G401 (cell line): ENCODE measurements at places on chromosomes 16 and 17.

DNA sequence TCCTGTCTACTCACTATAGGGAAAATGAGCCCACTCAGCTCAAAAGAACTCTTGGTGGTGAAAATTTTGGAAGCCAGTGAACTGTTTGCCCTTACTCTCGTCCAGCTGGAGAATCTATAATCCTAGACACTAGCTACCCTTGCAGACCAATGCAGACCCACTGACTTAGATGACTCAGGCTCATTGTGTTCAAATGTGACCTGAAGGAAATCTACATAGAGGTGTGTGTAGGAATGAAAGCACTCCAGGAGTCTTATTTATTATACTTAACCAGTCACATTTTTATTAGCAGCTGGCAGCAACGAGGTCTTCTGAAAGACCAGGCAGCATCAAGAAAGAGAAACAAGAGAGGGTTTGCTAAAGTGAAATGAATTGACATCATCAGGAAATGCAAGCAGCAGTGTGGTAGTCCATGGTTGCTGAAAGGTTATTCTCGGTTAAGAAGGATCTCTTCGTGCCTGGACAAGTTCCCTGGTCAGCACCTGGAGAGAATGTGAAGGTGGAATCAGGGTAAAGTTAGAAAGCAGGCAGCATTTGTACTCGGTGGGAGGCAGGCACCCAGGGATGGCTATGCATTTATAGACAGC lies 1.4 kb downstream of the KRTAP29-1 start:
- no peak for DNase-seq

DNA sequence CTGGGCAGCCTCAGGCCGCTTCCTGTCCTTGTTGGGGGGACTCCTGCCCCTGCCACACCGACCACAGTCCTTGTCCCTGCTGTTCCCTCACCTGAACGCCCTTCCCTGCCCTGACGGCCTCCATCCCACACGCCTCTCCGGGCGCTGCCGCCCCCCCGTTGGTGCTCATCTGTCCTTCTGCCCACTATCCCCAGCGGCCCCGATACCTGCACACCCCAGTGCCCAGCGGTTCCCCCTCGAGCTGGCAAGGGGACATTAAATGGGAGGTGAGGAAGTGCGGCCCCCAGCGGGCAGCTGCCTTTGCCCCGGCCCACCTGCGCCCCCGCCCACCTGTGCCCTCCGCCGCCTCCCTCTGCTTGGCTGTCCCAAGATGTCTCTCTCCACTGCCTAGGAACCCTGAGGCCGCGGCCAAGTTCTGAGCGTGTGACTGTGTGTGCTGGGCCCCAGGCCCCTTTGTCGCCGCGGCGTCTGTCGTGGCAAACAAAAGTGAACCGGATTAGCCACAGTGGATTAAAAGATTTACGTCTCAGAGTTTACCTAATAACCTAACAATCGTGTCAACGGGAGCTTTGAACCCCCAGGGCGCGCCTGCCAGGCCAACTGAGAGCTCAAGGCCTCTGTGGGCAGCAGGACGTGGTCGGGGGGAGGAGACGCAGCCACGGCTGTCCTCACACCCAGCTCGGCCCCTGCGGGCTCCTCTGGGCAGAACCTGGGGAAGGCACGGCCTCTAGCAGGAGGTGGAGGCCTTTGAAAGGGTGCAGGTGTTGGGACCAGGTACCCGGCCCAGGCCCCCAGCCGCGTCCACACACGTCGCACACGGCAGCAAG lies 7.6 kb upstream of the AXIN1 start:
- no peak for DNase-seq

DNA sequence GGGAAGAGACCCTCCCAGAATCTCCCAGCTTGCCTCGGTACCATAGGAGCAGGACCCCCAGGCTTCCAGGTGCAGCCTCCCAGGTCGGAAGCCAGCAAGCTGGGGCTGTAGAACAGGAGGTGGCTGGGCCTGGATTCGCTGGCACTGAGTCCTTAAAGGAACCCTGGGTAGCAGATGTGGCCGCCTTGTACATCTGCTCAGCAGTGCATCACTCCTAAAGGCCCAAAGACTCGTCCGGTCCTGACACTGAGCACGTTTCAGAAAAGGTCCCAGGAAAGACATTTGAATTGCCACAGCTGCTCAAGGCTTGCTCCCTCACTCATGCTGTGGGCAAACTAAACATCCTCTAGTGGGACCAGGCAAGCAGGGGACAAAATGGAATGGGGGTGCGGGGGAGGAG lies 172.8 kb downstream of the RAB11FIP4 start:
- DNase-seq, result no peak

- DNase-seq, result no peak
Measured at GRCh38 chr16:48318630-48319029, 66.6 kb downstream of the SIAH1 start.

GRCh38 chr17:46818929-46819859 lies 702 bp upstream of the WNT3 start:
- no peak for DNase-seq
